ENCODE measurements at places on chromosomes 7 and 10. TPM values are rescaled to one million over a fixed set of nuclear protein-coding genes. Genes with fewer than 3 reads are reported as not detected.

- no peak for DNase-seq
Observed at GRCh38 chr10:122655524-122656307, 43.9 kb downstream of the C10orf120 start.

GRCh38 chr10:70461397-70462348 is 16.9 kb upstream of the PALD1 start:
- DNase-seq: peak; percentile 58

DNA sequence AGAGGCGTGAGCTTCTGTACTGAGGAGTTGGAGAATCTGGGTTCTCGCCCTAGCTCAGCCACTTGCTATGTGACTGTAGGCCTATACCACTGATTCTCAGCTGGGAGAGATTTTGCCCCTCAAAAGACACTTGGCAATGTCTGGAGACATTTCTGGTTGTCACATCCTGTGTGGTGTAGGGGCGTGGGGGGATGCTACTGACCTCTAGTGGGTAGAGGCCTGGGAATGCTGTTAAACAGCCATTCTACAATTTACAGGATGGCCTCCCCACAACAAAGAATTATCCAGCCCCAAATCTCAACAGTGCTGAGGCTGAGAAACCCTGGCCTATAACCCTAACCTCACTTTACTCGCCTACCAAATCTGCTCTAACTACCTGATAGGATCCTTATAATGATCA is 58.8 kb upstream of the GAD2 start:
- peak; percentile 7 for DNase-seq

DNA sequence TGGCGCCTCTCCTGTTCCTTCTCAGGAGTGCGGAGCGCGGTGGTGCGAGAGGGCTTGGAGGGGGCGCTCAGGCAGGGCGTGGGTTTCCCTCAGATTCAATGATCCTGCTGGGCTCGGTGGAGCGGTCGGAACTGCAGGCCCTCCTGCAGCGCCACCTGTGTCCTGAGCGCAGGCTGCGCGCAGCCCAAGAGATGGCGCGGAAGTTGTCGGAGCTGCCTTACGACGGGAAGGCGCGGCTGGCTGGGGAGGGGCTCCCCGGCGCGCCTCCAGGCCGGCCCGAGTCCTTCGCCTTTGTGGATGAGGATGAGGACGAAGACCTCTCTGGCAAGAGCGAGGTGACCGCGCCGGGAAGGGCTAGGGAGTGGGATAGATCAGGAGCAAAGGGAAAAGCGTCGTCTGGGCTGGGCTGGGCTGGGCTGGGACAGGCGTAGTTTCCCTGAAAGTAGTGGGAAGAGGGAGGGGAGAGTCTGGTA is 17.0 kb downstream of the FAM131B start:
- peak; percentile 74 for DNase-seq

GRCh38 chr7:103636153-103636552 is 190.1 kb upstream of the SLC26A5 start:
- peak; percentile 45 for DNase-seq

- DNase-seq: peak; percentile 39
Observed at GRCh38 chr10:125868372-125868975, 12.6 kb downstream of the DHX32 start.

The IQUB gene
- 0.74 TPM for total RNA-seq

The UCMA gene
- not detected for total RNA-seq

The SLC13A1 gene
- not detected for total RNA-seq

The LIPK gene
- total RNA-seq: not detected

Measured in Daoy (cell line).